ENCODE measurements at places on chromosomes 1 and 21. TPM values are rescaled to one million over a fixed set of nuclear protein-coding genes. Genes with fewer than 3 reads are reported as not detected.

Gene CHD5
- total RNA-seq: 0.06 TPM

DNA sequence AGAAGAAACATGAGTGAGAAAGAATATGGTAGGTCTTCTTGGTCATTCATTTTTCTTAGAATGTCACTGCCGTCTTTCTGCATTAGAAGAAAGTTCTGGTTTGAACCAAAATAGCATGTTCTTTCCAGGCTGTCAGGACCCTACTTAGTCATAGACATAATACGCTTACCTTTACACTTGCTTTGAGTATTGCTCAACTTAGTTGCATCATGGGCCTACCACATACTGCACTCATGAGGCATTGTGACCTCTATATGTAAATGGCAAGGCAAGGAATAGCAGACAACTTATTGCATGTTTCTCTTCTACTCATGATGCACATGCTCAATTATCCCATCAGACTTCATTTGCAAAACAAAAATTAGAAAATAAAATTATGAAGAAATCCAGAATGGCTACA is 415.0 kb downstream of the HLX start:
- DNase-seq: no peak

Gene ADAMTSL4
- total RNA-seq: 0.33 TPM

DNA sequence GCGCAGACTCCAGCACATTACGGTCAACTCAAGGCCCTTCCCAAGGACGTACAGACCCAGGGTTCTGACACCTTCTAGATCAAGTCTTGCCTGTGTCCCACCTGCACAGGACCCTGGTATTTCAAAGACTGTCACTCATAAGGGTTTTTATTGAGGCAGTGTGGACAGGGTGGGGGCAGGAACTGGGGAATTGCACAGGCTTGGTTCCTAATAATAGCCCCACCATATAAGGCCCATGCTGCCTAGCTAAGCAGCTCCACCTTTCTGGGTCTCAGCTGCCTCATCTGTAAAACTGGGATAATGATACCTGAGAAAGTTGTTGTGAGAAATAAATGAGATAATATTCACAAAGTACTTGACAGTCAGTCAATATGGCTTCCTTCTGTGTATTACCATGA is 55.3 kb upstream of the PUM1 start:
- no peak for DNase-seq

- DNase-seq: no peak
Observed at GRCh38 chr1:220370041-220370700, 97.9 kb upstream of the RAB3GAP2 start.

Gene S100A16
- total RNA-seq: not detected

GRCh38 chr21:33089395-33090119 is 19.6 kb downstream of the OLIG1 start:
- DNase-seq: no peak

GRCh38 chr1:246828818-246829217 is 102.9 kb downstream of the AHCTF1 start:
- DNase-seq: no peak

DNA sequence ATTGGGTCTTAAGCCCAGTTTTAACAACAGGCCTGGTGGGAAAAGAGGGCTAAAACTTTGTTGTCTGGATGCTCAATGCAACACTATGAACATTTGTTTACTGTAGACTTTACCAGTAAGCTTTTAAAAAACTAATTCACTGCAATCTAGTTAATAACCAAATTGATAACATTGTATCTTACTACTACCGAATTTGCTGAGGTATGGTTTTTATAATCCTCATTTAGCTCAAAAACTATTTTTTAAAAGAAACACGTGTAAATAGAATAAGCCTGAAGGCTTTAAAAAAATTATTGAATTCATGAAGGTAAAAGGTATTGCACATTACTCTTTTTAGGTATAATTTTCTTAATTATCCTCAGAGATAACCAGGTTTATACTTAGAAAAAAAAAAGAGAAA is 500.6 kb downstream of the RWDD3 start:
- DNase-seq: no peak

Gene WNT3A
- not detected for total RNA-seq

DNA sequence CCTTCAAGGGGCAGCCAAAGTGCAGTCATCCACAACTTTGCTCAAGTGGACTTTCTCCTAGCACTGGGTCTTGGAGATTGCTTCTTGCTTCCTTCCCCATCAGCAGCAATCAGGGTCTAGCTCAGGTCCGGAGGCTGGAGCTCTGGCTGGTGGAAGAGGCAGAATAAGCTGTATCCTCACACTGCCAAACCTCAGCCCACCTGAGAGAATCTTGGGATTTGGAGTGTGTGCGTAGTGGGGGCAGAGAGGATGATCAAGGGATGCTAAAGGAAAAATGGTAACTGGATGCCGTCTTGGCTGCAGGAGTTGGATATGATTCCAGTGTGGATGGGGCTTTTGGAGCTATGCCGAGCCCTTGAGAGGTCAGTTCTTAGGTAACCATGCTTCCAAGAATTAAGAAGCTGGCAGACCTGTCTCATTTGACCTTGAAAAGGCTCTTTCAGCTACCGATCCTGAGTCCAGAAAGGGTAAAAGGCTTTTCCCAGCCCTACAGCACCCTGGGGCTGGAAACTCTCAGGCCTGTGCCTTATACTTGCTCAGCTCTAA is 4.5 kb upstream of the NFASC start:
- no peak for DNase-seq

All from CD4-positive, alpha-beta memory T cell (primary cell).